NCI-H1417 treated with DMSO at 0.1 percent for 48 hours (cell line): ENCODE measurements at places on chromosomes 13 and 19.

GRCh38 chr19:30529876-30530275 lies 157.7 kb downstream of the ZNF536 start:
- no peak for DNase-seq

- no peak for DNase-seq
Observed at GRCh38 chr19:58196901-58197616, 14.2 kb downstream of the ZNF274 start.

DNA sequence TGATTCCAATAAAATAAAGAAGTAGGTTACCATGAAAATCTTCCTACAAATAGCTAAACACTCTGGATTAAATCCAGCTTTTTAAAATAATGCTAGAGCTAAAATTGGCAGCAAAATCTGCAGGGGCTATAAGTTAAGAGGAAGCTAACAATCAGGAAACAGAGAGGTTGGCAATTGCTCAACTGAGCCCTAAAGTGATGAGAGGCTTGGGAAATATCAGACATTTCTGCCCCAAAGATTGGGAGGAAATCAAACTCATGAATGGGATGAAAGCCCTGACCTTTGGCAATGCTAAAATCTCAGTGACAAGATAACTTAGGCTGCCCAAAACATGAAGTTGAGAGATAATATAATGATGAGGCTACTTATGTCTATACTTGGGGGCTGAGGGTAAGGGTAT lies 1437.9 kb downstream of the EFNB2 start:
- no peak for DNase-seq

GRCh38 chr13:80336370-80336769 lies 4.6 kb downstream of the SPRY2 start:
- no peak for DNase-seq

GRCh38 chr13:48014359-48014758 lies 13.3 kb upstream of the SUCLA2 start:
- no peak for DNase-seq

DNA sequence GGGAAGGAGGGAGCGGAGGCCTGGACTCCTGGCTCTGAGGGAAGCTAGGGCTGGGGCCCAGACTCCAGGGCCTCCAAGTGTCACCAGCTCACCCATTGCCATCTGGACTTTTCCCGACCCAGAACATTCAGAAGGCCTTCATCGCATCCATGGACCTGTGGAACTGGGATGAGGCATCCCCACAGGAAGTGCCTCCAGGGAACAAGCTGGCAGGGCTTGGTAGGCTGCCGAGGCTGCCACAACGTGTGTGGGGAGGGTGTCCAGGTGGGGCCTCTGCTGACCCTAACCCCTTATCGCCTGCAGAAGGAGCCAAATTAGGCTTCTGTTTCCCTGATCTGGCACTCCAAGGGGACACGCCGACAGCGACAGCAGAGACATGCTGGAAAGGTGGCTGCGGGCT lies 767 bp downstream of the ETV2 start:
- no peak for DNase-seq

DNA sequence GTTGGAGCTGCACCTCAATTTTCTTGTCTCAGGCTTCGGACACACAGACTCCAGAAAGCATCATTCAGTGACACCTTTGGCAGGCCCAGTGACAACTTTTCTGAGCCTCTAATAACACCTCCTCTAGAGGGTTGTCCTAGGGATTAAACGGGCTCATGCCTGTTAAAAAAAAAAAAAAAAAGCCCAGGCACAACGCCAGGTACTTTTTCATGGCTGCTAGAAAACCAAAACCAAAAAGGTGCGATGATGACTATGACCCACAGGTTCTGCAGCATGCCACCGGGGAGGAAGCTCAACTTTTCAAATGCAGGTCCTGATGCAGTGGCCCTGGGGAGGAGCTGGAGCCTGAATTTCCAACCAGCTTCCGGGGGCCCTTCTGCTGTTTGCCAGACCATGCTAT lies 184.2 kb downstream of the ABCC4 start:
- DNase-seq, result no peak

GRCh38 chr13:91405240-91405639 lies 6.8 kb downstream of the GPC5 start:
- DNase-seq, result no peak

GRCh38 chr13:103859952-103860351 lies 793.7 kb upstream of the SLC10A2 start:
- no peak for DNase-seq

GRCh38 chr19:40702337-40703012 lies 12.0 kb upstream of the NUMBL start:
- DNase-seq, result no peak

- no peak for DNase-seq
Observed at GRCh38 chr19:41801031-41801430, 4.6 kb downstream of the CEACAM3 start.

GRCh38 chr13:77388944-77389624 lies 62.2 kb upstream of the MYCBP2 start:
- no peak for DNase-seq

DNA sequence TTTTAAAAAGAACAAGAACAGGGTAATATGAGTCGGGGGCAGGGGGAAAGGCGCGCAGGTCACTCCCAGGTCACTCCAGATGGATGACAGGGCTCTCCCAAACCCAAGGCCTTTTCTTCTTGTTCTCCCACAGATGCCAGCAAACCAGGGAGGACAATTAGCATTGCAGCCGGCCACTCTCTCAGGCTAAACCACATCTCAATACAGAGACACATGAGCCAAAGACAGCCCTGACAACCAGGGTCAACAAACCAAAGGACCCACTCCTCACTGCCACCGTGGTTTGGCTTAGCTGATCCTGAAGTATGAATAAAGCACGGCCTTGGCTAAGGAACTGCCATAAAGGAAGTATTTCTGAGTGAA lies 47.3 kb downstream of the LATS2 start:
- no peak for DNase-seq

- DNase-seq, result no peak
Observed at GRCh38 chr13:45811891-45812694, 39.5 kb downstream of the SIAH3 start.

DNA sequence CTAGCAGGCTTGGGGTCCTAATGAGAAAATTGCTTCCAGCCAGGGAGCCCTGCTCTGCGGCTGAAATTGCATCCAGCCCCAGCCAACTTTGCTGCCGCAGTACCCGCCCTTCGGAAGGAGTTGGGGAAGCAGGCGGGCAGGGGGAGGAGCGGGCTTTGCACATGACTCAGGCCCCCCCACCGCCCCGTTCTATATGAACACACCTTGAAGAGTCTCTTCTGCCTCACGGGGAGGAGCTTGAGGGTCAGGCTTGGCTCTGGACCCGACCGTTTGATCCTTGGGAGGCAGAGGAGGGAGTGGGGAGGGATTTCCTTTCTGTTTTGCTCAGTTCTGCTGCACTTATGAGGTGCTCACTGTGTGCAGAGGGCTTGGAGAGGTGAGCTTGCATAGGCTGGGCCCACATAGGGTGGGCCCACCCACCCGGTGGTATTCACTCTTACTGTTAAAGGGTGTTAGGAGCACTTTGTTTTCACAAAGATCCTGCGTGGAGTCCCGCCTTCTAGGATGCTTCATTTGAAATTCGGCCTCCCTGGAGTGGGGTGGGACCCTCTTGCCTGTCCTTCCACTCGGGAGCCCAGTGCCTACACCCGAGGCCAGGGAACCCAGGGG lies 46.5 kb downstream of the LYL1 start:
- DNase-seq, result no peak

GRCh38 chr13:51118809-51119431 lies 7.8 kb upstream of the C13orf42 start:
- DNase-seq, result no peak

- DNase-seq, result no peak
Observed at GRCh38 chr13:33194820-33195692, 90.5 kb downstream of the STARD13 start.

- no peak for DNase-seq
Observed at GRCh38 chr13:67366533-67366932, 136.4 kb upstream of the PCDH9 start.

DNA sequence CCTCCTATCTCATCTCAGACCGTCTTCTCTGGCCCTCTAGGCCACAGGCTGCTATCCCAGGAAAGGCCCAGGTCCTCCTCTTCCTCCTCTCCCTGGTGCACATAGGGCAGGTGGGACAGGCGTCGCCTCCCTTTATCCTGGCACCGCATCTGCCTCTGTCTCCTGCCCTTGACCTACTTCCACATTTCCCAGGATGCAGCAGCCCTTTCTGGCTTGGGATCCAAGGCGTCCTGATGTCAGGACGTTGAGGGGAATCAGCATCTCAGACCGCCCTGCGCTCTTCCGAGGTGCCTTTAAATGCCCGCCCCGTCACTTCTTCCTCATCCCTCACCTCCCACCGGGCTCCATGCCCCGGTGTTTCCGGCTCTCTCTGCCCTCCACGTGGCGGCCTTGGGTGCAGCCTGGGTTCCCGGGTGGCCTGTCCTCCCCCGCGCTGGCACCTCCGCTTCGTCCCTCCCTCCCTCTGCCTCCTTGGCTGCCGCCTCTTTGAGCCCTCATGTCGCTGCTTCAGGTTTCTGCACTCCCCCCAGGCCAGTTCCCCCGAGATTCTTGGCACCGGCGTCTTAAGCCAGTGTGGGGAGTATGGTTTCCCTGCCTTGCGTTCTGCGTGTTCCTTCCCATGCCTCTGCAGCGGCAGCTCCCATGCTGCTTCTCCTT lies 66.3 kb downstream of the KDM4B start:
- DNase-seq, result no peak

DNA sequence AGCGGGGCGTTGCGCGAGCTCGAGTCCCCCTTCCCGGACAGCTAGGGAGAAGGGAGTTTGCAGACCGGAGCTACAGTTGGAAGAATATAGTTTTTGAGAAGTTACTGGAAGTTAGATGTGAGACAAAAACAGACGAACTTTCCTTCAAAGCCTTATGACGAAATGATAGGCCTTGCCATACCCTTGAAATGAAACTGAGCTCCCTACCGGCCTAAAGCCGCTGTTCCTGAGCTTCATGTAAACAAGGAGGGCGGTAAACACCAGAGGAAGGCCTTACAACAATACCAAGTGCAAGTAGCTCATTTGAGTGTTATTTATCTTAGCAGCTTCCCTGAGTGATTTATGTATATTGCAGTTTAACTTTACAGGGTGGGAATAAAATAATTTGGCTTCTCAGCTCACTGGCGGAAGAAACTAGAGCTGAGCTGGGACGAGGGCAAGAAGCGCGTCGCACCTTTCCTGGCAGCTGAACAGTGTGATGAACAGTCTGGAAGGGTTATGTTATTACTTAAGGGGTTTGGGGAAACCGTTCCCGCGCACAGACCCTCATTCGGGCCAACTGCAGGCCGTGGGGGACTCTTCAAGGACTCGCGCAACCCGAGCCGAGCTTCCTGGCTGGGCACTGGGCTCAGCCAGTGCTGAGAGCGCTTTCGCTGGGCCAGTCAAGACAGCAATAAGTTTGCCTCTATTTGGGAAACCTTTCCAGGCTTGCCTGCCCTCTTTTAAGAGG lies 111.2 kb downstream of the KCNRG start:
- DNase-seq, result peak; percentile 62

DNA sequence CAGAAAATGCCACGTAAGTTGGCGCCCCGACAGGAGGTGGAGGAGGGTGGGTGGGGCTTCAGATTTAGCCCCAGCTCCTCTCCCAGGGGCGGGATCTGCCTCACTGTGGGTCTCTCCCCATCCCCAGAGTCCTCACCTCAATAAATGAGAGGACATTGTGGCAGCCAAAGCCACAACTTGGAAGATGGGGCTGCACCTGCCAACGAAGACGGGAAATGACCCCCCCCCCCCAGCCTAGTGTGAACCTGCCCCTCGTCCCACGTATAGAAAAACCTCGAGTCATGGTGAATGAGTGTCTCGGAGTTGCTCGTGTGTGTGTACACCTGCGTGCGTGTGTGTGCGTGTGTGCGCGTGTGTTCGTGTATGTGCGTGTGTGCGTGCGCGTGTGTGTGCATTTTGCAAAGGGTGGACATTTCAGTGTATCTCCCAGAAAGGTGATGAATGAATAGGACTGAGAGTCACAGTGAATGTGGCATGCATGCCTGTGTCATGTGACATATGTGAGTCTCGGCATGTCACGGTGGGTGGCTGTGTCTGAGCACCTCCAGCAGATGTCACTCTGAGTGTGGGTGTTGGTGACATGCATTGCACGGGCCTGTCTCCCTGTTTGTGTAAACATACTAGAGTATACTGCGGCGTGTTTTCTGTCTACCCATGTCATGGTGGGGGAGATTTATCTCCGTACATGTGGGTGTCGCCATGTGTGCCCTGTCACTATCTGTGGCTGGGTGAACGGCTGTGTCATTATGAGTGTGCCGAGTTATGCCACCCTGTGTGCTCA lies 1.5 kb upstream of the TRAPPC5 start:
- DNase-seq, result no peak
